Right cardiac atrium (tissue), 5 donors: ENCODE measurements at places on chromosomes 5 and 9.

GRCh38 chr9:15155323-15155722 lies 151.7 kb downstream of the TTC39B start:
- no peak for DNase-seq

- DNase-seq: no peak
These were observed 407.7 kb upstream of the GRAMD2B start for GRCh38 chr5:126015235-126016181.

DNA sequence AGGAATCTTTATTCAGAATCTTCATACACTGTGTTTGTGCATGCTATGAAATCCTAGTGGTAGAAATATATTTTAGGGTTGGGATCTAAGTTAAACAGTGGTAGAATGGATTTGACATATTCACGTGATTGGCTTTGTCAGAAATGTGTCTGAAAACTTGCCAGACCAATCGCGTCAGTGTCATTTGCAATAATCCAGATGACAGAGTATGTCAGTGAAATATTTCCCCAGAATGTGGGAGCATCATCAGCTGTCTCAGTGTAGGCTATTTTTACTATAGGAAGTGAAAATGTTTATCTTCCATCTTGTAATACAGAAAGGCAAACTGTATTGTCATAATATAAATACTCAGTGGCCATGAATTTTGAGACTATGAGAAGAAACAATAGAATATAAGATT lies 220.6 kb upstream of the EDIL3 start:
- DNase-seq: no peak

DNA sequence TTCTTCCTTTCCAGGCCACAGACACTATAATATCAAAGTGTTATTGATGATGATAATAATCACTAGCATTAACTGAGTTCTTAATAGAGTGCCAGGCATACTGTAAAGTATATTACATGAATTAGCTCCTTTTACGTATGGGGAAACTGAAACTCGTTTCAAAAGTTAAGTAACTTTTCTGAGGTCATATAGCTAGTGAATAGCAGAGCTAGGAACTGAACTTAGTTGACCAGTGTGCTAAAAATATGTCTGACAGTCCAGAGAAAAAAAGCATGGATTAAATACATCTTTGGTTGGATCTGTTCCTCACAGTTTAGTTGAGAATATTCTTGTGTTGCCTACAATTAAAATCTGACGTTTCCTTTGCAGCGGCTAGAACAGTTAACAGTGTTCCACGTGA lies 18.4 kb upstream of the CATSPER3 start:
- no peak for DNase-seq

- no peak for DNase-seq
These were observed 1.2 kb downstream of the SGCD start for GRCh38 chr5:156328161-156328560.

GRCh38 chr9:92187390-92187789 lies 72.2 kb upstream of the SPTLC1 start:
- no peak for DNase-seq
